NCI-H2081 treated with DMSO at 0.1 percent for 48 hours (cell line): ENCODE measurements at places on chromosomes 5 and 9.
A peak's percentile ranks its signal among the peaks of the same experiment; 100 is the strongest.

- DNase-seq = no peak
Measured at GRCh38 chr9:24293386-24293785, 252.3 kb downstream of the IZUMO3 start.

DNA sequence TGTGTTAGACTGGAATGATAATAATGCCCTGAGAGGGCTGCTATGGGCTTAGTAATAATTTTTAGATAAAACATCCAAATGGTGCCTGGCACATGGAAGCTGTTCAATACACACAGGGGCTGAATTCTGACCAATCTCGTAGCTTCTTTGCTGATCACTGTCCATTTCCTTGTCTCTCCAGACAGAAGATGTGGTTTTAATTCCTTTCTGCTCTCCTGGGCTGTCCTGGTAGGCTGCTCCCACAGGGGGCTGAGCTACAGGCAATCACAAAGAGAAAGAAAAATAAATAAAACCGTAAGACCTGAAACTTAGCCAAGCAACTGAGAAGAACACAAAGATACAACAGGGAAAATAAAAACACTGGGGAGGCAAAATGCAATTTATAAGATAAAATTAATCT, 136.5 kb downstream of the CDK5RAP2 start:
- no peak for DNase-seq

GRCh38 chr9:79776581-79776980, 204.8 kb downstream of the TLE4 start:
- no peak for DNase-seq

- DNase-seq = no peak
Measured at GRCh38 chr9:85260275-85260845, 481.4 kb downstream of the AGTPBP1 start.

DNA sequence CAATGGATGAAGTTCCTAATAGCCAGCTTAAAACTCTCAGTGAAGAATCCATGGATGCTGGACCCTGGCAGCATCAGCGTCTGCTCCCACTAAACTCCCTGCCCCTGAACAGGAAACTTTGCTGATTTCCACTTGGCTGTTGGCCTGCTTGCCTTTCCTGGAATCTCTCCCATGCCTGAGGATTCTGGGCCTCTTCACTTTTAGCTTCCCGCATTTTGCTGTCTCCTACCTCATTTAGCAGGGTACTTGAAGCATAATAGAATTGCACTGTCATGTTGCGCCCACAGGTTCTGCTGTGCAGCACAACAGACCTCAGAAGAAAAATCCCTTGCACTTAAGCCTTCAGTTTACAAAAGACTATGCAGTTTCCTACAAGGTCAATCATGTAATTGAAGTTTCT, 127.6 kb downstream of the DROSHA start:
- DNase-seq = no peak

GRCh38 chr9:107907715-107908114, 418.1 kb upstream of the KLF4 start:
- no peak for DNase-seq

DNA sequence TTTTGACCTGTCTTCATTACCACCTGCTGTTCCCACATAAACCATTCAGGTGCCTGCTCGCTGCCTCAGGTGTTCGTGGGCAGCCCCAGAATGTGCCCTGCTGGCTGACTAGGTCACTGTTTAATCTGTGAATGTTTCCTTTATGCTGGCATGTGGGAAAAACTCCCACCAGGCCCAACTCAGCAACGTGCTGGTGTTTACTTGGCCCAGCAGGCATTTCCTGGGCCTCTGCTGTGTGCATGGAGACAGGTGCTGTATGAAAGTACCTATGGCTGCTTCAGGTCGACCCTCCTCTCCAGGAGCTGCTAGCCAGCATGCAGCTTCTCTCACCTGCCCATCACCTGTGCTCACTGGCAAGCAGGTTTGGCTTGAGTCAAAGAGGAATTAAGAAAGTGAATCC, 65.8 kb downstream of the RAD23B start:
- peak; percentile 33 for DNase-seq

DNA sequence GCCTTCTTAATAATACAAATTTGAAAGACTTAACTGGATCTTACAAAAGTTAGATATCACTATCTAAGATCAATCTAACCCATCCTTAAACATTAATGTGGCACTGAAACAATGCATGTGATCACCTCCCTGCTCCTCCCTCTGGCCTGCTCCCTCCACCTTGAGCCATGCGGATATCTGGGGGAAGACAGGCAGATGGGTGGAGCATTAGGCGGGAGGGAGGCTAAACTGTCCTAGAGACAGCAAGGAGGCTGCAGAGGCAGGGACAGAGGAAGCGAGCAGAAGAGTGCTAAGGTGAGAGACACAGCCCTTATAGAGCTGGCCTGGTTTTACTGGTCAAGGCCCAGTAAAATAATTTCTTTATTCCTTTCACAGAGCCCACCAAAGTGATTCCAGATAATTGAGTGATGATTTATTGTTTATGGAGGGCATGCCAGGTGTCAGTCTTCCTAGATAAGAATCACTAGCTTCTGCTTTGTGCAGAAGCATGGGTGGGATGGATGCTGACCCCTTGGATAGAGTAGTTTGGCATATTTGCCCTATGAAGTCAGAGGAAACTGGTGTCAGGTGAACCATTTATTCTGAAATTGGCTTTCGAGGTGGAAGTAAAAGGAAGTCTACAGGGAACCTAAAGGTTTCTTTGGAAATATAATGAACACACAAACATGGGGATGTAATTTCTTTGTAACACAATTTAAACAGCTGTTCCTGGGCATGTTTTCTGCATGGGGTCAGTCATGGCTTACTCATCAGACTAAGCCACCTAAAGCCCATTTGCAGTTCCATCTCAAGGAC, 188.3 kb downstream of the GNAQ start:
- no peak for DNase-seq

- no peak for DNase-seq
Measured at GRCh38 chr9:35629597-35629996, 11.4 kb upstream of the CD72 start.

GRCh38 chr9:69637193-69637816, 34.9 kb downstream of the APBA1 start:
- DNase-seq = no peak

DNA sequence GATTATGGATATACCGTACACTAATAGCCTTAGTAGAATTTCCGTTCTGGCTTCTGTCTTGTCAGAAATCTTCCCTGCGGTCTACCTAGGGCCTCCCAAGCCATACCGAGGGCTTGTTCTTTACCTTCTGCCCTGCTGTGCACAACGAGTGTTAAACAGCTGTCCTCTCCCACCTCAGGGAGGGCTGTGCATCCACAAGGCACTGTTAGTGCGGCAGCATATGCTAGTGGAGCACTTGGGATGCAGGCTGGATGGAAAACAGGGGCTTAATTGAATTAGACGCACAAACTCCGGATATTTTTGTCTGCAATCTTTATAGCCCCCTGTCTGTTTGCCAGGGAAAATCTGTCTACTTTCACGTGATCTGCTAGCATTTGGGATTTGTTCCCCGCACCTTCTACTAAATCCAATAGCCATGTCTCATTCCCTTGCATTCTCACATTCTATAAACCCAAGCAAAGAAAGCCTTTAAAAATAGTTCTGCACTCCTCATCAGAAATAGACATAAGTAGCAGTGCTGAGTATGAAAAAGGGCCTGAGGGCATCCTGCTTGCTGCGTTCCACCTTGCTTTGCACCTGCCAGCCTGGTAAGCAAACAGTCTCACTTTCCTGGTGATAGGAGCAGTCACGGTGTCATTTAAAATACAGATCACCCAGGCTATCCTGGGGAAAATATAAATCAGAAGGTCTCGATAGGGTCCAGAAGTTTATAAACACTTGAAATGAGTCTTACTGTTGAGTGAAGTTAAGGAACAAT, 382.6 kb downstream of the RASEF start:
- no peak for DNase-seq
